ENCODE measurements at places on chromosomes 4 and X.

- DNase-seq: no peak
These were observed 30.3 kb downstream of the DAPP1 start for GRCh38 chr4:99846891-99847290.

DNA sequence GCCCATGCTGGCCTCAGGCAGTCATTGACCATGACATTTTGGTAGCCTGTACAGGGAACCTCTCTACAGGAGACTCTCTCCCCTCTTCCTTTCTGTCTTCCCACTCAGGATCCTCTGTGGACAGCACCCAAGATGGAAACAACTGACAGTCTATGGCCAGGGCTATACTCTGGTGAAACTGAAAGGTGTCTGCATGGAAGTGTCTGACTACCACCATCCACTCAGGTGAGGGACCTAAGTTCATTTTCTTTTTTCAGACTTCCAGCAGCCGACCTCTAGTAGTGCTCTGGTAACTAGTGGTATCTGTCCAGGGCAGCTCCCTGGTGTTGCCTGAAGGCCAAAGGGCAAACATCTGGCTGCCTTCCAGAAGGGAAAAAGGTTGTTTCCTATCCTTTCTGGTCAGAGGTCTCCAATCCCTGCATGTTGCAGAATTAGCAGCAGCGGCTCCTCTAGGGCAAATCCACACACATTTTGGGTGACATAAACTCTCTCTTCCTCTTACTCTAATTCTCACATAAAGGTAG is 804.5 kb downstream of the C4orf33 start:
- no peak for DNase-seq

- DNase-seq: no peak
These were observed 12.8 kb upstream of the UGT2B10 start for GRCh38 chr4:68803013-68803412.

GRCh38 chrX:125295337-125295736 is 24.3 kb upstream of the TEX13C start:
- no peak for DNase-seq

GRCh38 chr4:96175871-96176270 is 336.0 kb downstream of the PDHA2 start:
- DNase-seq: no peak

- no peak for DNase-seq
These were observed 149.5 kb downstream of the EDA2R start for GRCh38 chrX:66489339-66489738.

All from esophagus squamous epithelium (tissue), 5 donors.